ENCODE measurements at places on chromosomes 16 and 17.
A peak's percentile ranks its signal among the peaks of the same experiment; 100 is the strongest.

- peak; percentile 15 for DNase-seq
Measured at GRCh38 chr16:50884066-50884860, 142.4 kb downstream of the CYLD start.

GRCh38 chr17:76164331-76164730, 23.3 kb upstream of the FOXJ1 start:
- DNase-seq, result no peak

- no peak for DNase-seq
Measured at GRCh38 chr16:88023366-88023765, 72.1 kb downstream of the BANP start.

- DNase-seq, result no peak
Measured at GRCh38 chr16:89194340-89195311, 5.7 kb downstream of the SLC22A31 start.

DNA sequence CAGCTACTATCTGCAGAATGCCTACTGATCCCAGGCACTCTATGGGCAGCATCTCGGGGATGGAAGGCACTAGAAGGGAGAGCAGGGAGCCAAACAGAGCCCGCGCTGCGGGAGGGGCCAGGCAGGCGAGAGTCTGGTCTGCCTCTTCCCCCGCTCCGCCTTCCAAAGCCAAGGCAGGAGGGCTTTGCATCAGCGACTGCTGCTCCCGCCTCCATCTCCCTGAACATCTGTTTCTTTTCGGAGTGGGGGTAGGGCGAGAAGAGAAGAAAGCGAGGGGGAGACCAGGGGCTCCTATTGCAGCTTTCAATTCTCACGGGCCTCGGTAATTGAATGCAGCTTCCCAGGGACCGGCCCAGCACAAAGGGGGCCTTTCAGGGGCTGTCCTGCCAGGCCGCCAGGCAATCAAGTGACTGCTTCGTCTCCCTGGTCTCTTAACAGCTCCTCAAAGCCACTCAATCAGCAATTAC, 31.4 kb upstream of the CDC42EP4 start:
- no peak for DNase-seq

DNA sequence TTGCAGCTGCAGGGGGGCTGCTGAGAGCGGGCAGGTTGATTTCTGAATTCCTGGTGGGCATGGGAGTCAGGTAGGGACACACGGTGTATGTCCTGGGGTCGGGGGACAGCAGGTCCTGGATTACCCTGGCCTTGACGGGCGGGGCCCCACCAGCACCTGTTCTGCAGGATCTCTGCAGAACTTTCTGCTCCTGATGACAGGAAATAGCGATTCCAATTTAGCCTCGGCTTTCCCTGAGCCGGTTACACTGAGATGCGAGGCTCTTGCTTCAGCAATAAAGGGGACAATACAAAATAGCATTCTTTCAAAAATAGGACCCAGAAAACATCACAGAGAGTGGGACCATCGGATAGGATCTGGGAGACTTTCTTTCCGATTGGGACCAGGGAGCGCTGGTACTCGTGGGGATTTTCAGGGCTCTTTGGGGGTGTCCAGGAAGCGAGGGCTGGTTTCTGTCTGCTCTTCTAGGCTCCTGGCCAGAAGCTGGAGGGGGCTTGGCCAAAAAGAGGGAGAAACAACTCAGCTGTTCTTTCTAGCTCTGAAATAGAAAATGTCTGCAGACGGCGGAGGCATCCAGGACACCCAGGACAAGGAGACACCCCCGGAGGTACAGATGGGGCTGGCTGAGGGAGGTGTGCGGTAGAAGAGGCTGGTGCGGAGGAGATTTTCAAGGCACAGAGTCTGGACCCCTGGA, 642 bp downstream of the ZNF205 start:
- DNase-seq, result no peak

DNA sequence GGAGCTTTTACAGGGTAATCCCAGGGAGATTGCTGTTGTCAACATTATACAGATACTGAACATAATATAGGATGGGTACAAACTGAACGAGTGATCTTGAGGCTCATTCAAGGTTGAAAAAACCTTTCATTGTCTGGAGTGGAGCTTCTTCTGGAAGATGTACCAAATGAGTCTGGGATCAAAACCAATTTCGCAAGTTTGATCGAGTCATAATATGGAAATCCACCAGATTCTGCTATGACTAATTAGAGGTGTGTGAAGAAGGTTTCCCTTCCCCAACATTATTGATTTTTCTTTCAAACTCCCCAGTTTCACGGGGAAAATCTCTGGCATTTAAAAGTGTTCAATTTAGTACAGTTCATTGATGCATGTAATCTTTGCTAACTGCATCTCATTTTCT, 324.1 kb downstream of the ZFHX3 start:
- DNase-seq, result no peak

- DNase-seq, result no peak
Measured at GRCh38 chr17:77208217-77208808, 67.5 kb downstream of the SEC14L1 start.

DNA sequence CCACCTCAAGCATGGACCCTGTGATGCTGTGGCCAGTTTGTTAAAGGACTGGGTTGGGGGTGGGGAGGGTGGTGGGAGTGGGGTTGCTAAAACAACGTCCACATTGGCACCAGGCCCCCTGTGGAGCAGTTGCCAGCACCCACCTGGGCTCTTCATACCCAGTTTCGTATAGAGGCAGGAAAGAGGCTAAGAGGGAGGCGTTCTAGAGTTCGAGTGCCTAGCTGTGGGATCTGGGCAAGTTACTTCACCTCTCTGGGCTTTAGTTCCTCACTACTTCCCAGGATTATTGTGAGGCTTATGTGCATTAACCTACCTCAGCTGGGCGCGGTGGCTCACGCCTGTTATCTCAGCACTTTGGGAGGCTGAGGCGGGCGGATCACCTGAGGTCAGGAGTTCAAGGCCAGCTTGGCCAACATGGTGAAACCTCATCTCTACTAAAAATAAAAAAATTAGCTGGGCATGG, 1.4 kb downstream of the MFAP4 start:
- DNase-seq, result no peak

- no peak for DNase-seq
Measured at GRCh38 chr16:35570946-35571345, 2111.5 kb downstream of the TP53TG3F start.

DNA sequence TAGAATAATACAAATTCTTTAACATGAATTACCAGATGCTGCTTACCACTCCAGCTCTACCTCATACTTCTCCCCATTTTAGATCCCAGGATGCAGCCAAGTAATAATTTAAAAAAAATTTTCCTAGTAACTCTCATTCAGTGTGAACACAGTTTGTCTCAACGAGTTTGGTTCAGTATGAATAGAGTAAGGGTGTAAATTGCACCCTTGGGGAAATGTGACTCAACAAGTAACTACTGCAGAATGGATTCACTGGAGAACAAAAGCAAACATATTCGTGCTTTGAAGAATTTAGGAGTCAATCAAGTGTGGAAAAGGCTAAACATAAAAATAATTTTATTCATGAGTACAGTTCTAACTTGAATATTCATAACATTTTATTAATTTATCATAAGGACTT, 23.0 kb downstream of the KCNJ16 start:
- DNase-seq, result no peak

- DNase-seq, result no peak
Measured at GRCh38 chr16:29230671-29231096, 175.8 kb downstream of the NPIPB11 start.

DNA sequence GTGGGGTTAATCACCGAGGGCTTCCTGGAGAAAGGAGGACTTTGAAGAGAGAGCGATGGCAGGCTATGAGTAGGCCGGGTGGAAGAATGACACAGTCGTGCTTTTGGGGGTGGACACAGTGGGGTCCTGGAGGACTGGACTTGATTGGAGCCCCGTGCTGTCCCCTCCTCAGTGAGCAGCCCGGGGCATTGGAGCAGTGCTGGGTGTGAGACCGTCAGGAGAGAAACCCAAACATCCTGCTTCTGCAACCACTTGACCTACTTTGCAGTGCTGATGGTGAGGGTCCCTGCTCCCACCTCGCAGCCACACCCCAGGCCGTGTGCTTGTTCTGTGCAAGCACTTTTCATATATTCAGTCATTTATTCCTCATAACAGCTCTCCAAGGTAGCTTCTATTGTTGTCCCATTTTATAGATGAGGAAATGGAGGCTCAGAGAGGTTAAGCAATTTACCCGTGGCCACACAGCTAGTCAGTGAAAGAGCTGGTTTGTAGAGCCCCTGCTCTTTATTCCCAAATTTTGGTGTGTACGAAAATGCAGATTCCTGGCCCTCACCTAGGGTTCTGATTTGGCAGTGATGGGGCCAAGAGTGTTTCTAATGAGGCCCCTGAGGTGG, 11.7 kb upstream of the ADGRG3 start:
- DNase-seq, result no peak

GRCh38 chr17:37360632-37361031, 15.2 kb upstream of the C17orf78 start:
- no peak for DNase-seq

DNA sequence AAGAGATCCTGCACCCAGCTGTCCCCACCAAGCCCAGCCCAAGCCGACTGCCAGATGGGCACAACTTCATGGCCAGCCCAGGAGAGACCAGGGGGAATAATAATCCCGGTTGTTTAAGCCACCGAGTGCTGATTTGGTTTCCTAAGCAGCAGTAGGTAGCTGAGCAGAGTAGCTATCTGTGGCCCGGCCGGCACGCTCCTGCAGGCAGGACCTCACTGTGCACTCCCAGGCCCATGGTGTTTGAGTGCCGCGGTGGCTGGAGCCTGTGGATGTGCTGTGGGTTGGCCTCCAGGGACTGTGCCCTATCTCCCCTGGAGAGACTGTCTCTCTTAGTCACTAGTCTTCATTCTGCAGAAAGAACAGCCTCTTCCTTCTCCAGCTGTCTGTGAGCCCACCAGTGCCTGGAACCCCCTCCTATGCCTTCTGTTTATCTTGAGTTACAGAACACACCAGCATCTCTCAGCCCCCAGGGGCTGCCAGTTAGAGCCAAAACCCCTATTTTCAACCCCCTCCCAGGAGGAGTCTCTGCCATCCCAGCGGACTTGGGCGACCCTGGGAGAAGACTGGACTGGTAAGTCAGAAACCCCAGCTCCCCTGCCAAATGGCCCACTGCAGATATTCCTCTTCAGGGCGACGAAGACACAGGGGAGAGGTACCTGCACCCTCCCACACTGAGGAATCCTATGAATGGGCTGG, 152.0 kb downstream of the SDK2 start:
- no peak for DNase-seq

GRCh38 chr17:53765609-53766008, 57.1 kb upstream of the KIF2B start:
- no peak for DNase-seq

GRCh38 chr17:78263063-78263735, 31.8 kb downstream of the TMEM235 start:
- no peak for DNase-seq

GRCh38 chr17:57425431-57425830, 169.1 kb downstream of the MSI2 start:
- DNase-seq, result no peak

- DNase-seq, result peak; percentile 83
Measured at GRCh38 chr16:83952940-83953795, at the start of gene OSGIN1. OSGIN1 (plus strand) TSS chr16:83953240; CDS start chr16:83957672, 4,432 bp downstream.

DNA sequence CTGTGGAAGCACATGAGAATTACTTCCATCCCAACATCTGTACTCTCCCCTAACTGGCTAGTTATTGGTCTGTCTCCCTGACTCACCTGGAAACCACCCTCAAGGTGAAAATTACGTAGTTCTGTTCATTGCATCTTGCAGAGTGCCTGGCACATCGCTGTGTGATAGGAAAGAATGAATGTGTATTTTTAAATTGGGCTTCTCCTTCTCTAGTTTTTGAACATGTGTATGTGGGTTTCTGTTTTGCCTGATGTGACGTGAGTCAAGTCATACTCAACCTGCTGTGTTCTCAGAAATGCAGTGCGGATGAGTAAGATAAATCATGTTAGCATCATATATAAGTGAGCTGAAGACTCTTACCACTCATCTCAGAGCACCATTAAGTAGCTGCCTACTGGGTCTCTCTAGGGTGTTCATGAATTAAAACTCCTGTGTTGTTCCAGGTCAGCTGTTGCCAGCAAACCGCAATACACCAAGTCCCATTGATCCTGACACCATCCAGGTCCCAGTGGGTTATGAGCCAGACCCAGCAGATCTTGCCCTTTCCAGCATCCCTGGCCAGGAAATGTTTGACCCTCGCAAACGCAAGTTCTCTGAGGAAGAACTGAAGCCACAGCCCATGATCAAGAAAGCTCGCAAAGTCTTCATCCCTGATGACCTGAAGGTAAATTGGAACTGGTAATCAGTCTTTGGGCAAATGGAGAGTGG, 50.2 kb downstream of the HLF start:
- no peak for DNase-seq

- DNase-seq, result peak; percentile 83
Measured at GRCh38 chr16:58249780-58250478, 44.9 kb downstream of the PRSS54 start.

DNA sequence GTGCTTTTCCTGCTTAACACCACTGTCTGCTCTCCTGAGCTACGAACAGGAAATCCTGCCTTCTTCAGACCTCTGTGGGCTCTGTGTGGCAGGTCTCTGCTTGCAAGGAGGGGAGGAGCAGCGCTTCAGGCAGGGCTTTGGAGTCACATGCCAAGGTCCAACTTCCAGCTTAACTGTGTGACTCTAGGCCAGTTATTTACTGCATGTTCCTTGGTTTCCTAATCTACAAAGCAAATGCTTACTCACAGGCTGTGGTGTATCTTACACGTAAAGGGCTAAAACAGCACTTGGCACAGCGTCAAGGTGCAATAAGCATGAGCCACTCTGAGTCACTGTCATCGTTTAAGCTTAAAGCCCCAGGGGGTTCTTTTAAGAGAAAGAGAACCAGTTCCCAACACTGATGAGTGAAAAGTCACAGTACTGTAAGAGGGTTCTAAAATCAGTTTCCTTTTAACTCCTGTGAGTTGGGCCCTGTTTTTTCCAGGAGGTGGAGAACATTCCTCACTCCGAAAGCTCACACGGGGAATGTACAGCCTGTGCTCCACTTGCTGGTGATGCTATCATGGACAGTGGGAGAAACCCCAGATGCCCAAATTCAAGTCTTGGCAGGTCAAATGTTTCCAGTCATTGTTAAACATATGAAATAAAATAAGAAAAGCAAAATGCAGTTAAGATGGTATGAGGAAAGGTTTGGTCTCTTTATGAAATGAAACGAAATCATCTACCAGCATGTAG, 54.1 kb upstream of the BCAR1 start:
- peak; percentile 38 for DNase-seq

- no peak for DNase-seq
Measured at GRCh38 chr16:86121374-86122010, 222.5 kb downstream of the IRF8 start.

DNA sequence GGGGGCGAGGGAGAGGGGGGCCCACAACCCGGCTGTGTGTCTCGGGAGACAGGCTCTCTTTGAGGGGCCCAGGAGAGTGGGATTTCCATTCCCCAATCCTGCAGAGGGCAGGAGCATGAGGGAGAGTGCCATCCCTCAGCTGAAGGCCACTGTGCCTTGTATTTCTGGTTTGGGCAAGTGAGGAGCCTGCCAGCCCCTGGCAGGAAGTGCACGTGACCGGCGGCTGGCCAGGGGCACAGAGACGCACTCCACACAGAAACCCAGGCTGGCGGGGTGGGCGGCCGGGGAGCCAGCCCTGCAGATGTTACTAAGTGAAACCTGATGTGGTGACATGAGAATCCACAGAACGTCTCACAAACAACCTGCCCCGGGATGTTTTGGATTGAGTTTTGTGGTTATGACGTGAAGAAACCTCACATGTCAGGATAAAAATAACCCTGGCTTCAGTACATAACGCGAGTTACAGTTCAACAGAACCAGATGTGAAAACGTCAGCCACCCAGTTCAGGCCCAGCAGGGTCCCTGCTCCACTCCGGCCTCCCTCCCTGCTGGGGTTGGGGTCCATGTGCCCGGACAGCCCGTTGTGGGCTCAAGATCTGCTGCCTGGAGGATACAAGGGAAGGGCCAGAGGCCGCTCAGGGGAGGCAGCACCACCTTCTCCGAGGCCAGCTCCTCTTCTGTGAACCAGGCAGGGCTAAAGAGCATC, 51.7 kb upstream of the MTSS2 start:
- peak; percentile 45 for DNase-seq
